ENCODE measurements at places on chromosomes 4 and X.

GRCh38 chr4:113823291-113823659, 61.7 kb upstream of the CAMK2D start:
- DNase-seq: peak; percentile 13

- DNase-seq: no peak
Measured at GRCh38 chr4:25563071-25563564, 92.5 kb upstream of the SLC34A2 start.

DNA sequence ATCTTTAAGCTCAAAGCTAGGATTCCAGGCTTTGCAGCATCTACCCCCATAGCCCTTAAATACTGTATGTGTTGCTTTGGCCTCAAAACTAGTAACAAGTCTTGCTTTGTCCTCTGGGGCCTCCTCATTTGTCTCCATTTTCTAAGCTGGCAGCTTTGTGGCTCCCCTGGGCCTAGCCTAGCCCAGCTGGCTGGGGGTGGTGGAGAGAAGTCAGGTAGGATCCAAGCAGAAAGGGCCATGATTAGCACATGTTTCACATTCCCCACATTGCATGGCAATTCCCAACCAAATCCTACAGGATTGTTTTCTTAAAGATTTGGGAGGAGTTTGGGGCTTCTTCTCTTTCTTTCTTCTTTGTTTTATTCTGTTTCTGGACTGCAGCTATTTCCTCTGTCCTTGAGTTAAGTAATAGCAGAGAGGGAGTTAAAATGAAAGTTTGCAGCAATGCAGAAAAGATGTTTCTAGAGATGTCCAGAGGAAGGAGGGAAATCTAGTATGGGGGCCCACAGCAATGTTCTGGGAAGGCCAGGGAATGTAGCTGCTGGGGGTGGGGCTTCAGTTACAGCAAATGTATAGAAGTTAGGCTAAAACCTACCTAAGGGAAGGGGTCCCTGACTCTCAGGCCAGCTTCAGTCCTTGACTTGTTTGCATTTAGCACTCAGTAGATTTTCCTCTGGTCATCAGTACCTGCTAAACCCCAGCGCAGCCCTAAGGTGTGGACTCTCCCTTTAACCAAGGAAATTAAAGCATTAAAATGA, 92.1 kb downstream of the SHROOM4 start:
- DNase-seq: no peak

- no peak for DNase-seq
Measured at GRCh38 chrX:7346021-7346420, 198.1 kb upstream of the PUDP start.

DNA sequence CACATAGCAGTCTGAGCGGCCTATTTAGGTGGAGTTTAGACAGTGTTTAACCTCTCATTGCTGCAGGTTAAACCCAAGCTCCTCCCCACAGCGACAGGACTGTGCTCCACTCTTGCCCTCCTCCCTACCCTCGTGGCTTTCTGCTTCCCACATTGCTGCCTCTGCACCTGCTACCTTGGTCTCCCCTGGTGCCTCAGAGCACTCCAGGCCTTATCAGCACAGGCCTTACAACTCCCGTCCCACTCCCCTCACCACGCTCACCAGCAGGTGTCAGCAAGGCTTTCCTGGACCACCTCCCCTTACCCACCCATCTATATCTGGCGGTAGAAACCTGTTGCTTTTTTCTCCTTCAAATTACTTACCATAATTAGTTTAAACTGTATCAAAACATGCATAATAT, 18.6 kb downstream of the HELT start:
- DNase-seq: no peak

DNA sequence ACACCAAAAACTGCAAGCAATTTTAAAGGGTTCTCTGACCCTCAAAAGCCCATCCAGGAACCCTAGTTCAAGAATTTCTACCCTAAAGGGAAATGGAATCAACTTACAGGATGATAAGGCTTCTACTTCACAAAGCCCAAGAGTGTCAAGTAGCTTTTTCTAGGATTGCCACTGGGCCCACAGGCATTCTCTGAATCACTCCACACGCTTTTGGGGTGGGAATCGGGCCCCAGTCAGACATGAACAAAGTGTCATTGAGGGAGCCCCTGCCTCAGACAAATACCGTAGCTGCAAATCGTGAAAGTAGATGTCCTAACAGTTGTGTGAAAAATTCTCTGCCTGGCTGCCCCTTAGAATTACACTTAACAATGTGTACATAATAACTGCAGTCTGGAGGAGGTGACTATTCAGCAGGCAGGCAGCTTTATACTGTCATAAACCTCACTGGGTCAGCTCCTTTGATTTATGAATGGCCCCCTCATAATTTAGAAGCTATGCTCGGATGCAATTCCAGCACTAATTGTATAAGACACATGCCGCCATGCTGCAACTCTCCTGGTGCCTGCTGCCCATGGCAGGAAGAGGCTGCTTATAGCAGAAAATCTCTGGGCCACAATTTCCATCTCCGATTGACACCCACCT, 36.7 kb downstream of the CHRDL1 start:
- DNase-seq: no peak

- DNase-seq: no peak
Measured at GRCh38 chr4:30454504-30454903, 265.7 kb upstream of the PCDH7 start.

- no peak for DNase-seq
Measured at GRCh38 chrX:147646949-147647723, 264.6 kb upstream of the FMR1 start.

- no peak for DNase-seq
Measured at GRCh38 chr4:84954982-84955567, 11.4 kb downstream of the WDFY3 start.

- no peak for DNase-seq
Measured at GRCh38 chr4:55553441-55554201, 6.9 kb upstream of the CLOCK start.

- DNase-seq: no peak
Measured at GRCh38 chr4:103118166-103118565, 18.5 kb upstream of the BDH2 start.

- no peak for DNase-seq
Measured at GRCh38 chr4:41258783-41259182, 2.1 kb downstream of the UCHL1 start.

DNA sequence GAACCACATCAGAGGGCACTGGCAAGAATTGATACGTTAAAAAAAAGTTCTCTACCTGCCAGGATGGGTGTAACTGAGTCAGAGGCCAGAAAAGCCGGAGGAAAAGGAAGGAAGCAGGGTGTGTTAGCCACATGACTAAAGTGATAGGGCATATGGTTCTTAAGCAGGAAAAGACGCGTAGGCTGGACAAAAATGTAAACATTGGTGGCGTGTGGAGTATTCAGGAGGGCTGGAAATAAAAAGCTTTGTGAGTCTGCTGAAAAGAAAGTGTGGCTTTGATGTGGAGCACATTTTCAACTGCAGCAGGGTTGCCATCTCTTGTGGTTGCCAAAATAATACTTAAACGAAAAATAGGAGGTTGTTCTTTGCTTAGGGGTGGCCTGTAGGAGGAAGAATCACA, 186.5 kb upstream of the RPL34 start:
- DNase-seq: peak; percentile 53

DNA sequence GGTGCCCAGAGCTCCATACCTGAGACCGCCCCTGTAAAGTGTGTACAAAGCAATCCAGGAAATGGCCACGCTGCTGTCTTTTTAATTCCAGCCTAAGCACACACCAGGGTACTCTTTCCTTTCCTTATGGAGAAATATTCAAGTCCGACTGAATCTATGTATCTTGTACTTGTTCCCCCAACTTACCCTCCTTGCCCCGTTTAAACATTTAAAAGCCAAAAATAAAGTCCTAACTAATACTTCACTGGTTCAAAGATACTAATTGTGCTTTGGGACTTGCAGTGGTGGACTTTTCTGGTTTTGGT, 731 bp upstream of the AMMECR1 start:
- no peak for DNase-seq

- DNase-seq: peak; percentile 16
Measured at GRCh38 chr4:76233967-76234678, 17.4 kb upstream of the FAM47E start.

DNA sequence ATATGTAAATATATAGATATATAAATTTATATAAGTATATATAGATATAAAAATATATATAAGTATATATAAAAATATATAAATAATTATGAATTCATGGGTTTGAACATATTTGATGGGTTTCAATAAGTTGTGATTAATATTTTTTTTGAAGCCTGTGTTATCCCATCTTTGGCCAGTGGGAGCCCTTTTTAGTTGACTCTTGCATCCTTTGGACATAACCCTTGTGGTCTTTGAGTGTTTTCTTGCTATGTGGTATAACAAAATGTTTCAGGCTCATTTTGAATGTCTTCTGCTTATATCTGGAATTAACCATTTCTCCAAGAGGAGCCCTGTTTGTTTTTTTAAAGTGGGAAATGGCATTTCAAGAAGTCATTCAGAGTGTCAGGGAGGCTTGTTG, 15.2 kb downstream of the SNX25 start:
- no peak for DNase-seq

DNA sequence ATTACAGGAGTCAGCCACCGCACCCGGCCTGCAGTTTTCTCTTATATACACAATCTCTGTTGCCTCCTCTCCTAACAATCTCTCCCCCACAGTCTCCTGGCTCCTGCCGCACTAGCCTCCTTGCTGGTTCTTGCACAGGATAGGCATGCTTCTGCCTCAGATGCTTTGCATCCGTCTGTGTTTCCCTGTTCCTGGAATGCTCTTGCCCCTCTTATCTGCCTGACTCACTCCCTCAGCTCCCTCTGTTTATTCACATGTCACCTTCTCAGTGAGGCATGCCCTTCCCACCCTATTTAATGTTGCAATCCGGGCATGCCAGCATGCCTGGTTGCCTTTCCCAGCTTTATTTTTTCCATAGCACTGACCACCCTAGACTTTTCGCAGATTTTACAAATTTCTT, 161.9 kb downstream of the PHF8 start:
- DNase-seq: no peak

DNA sequence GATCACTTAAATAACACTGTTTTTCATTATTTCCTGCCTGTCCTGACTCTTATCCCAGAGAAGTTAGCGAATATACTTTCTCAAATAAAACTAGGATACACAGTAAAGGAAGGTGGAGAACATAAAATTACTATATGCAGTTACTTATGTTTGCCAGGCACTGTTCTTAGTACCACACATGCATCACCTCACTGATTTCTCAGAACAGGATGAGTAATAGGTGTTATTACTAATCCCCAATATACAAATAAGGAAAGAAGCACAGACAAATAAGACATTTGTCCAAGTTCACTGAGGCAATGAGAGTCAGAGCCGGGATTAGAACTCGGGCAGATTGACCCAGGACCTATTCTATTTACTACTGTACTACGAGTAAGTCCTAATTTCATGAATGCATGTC, 91.7 kb downstream of the CORIN start:
- DNase-seq: no peak

- DNase-seq: no peak
Measured at GRCh38 chrX:135304741-135305140, 4.5 kb upstream of the ETDC start.

- no peak for DNase-seq
Measured at GRCh38 chr4:110064295-110064694, 134.1 kb downstream of the ELOVL6 start.

GRCh38 chr4:151359576-151359975, 34.2 kb upstream of the SH3D19 start:
- DNase-seq: no peak

DNA sequence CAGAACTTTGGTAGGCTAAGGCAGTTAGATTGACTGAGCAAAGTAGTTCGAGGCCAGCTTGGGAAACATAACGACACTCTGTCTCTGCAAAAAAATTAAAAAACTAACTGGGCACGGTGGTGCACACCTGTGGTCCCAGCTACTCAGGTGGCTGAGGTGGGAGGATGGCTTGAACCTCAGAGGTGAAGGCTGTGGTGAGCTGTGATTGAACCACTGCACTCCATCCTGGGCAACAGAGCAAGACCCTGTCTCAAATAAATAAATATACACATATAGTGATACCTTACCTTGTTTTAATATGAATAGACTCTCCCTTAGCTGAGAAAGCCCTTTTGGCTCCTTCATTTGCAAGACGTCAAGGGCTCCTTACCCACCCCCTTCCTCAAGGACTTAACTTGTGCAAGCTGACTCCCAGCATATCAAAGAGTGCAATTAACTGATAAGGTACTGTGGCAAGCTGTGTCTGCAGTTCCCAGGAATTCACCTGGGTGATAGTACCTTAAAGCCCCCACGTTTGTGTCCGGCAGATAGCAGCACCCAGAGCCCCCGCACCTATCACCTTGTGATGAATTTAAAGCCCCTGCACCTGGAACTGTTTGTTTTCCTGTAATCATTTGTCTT, 655.6 kb upstream of the GALNTL6 start:
- DNase-seq: no peak

- no peak for DNase-seq
Measured at GRCh38 chr4:53937327-53937726, 127.1 kb downstream of the CHIC2 start.
